ENCODE measurements at places on chromosomes 7 and 10.

- no peak for DNase-seq
Measured at GRCh38 chr7:92854501-92855238, 18.3 kb upstream of the CDK6 start.

- DNase-seq = peak; percentile 67
Measured at GRCh38 chr7:43905956-43906330, 453 bp downstream of the URGCP start.

- DNase-seq = no peak
Measured at GRCh38 chr10:44044549-44044948, 340.3 kb downstream of the CXCL12 start.

- DNase-seq = no peak
Measured at GRCh38 chr7:31309407-31309806, 31.1 kb downstream of the NEUROD6 start.

- no peak for DNase-seq
Measured at GRCh38 chr7:116560021-116560970, 35.5 kb downstream of the CAV1 start.

GRCh38 chr10:121823993-121824463, 103.8 kb downstream of the ATE1 start:
- no peak for DNase-seq

DNA sequence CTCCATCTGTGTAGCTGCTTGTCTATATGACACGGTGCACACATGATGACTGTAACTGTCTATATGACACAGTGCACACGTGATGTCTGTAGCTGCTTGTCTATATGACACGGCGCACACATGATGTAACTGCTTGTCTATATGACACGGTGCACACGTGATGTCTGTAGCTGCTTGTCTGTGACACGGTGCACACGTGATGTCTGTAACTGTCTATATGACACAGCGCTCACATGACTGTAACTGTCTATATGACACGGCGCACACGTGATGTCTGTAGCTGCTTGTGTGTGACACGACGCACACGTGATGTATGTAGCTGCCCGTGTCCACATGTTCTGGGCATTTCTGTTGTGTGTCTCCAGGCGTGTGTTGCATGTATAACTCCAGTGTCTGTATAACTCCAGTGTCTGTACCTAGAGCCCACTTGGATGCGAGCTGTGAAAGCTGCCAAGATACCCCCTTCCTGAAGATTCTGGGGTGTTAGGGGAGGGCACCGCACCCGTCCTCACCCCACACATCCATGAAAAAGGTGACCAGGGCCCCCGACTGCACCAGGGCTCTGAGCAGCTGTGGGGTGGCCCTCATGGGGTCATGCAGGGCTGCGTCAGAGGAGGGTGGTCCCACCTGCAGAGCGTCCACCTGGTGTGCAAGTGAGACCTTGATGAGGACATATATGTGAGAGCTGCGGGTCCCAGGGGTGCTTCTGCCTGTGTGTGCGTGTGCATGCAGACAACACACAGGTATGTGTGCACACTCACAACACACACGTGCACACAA, 137.9 kb downstream of the ELFN1 start:
- no peak for DNase-seq

- no peak for DNase-seq
Measured at GRCh38 chr10:86747796-86748581, 8.4 kb upstream of the BMPR1A start.

- DNase-seq = no peak
Measured at GRCh38 chr10:49539320-49539885, 482 bp upstream of the ERCC6 start.

- no peak for DNase-seq
Measured at GRCh38 chr7:124171068-124171467, 138.2 kb upstream of the TMEM229A start.

- DNase-seq = no peak
Measured at GRCh38 chr10:119199231-119199992, 8.0 kb upstream of the GRK5 start.

- DNase-seq = no peak
Measured at GRCh38 chr7:138608275-138608674, 92.9 kb downstream of the SVOPL start.

GRCh38 chr10:119480667-119481066, 61.9 kb downstream of the RGS10 start:
- no peak for DNase-seq

DNA sequence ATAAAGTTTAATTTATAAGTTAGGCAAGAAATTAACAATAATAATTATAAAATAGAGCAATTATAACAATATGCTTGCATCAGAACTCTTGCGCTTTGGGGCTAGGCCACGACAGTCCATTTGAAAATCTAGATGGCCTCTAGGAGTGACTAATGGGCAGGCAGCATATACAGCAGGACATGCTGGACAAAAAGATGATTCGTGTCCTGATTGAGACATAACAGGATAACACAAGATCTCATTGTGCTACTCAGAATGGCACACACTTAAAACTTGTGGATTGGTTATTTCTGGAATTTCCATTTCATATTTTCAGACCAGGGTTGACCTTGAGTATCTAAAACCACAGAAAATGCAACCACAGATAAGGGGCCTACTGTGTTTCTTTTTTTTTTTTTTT, 27.5 kb downstream of the CTNNA3 start:
- DNase-seq = no peak

GRCh38 chr10:125396676-125397075, 236.3 kb upstream of the CTBP2 start:
- DNase-seq = no peak

DNA sequence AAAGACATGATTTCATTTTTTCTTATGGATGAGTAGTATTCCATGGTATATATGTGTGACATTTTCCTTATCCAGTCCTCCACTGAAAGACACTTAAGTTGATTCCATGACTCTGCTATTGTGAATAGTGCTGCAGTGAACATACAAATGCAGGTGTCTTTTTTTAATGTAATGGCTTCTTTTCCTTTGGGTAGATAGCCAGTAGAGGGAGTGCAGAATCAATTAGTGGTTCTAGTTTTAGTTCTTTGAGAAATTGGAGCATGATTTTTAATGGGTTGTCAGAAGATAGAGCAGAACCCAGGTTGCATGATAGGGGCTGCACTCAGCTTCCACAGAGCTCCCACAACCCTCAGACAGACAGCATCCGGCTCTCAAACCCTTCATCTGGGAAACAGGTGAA, 152.9 kb upstream of the PLXDC2 start:
- no peak for DNase-seq

DNA sequence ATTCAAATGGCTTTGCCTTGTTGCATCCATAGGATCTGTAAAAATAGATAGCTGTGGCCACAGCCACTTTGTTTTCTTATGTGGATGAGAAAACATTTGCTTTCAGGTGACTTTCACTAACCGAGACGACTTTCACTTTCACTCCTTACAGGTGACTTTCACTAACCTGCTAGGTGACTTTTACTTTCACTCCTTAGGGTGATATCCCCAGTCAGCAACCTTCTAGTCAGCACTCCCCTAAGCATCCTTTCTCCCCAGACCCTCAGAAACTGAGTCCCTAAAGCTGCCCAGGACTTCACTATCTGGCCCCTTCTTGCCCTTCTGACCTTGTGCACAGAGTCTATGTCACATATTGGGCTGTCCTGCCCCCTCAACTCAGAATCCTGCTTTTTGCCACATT, 177.5 kb downstream of the RELN start:
- no peak for DNase-seq

- DNase-seq = no peak
Measured at GRCh38 chr10:50470345-50470744, 153.4 kb downstream of the SGMS1 start.

DNA sequence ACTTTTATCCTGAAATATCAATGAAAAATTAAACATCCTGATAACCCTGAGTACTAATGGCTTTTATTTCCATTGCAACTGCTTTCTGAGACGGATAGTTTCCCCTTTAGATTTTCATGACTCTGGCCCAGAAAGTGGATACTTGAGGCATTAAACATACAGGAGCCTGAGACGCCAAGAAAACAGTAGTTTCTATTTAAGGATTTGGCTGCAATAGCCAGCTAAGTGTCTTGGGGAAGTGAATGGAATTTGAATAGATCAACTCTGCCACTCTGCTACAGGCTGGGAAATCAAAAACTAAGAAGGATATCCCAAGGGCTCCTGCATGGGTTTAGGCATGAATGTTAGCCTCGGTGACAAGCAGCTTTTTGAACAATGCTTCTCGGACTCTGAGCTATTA, 24.7 kb upstream of the GPAM start:
- DNase-seq = no peak

DNA sequence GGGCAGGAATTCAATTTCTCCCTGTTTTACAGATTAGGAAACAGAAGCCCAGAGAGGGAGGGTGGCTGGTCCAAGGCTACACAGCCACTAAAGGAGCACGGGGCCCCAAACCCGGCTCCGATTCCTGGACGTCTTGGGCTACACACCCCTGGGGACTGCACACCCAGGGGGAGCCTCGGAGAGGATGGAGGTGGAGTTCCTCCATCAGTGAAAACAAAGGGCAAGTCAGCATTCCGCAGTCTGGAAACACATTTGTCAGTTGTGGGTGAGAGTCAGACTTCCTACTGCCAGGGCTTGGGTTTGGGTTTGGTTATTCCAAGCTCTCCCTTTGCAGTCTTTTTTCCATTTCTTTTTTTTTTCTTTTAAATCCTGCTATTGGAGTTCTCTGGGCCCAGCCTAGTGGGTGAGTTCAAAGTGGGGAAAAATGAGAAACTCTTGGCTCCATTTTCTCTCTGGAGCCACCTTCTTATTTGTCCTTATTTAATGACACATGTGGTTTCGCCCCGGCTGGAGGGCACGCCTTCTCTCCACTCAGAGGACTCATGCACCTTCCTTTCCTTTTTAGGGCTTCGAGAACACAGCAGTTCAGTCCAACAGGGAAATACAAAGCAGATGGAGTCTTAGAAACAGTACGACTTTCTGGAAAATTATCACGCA, 59.9 kb upstream of the AQP1 start:
- no peak for DNase-seq

All from suprapubic skin (tissue), 4 donors.